ENCODE measurements at places on chromosomes 2 and 18.

DNA sequence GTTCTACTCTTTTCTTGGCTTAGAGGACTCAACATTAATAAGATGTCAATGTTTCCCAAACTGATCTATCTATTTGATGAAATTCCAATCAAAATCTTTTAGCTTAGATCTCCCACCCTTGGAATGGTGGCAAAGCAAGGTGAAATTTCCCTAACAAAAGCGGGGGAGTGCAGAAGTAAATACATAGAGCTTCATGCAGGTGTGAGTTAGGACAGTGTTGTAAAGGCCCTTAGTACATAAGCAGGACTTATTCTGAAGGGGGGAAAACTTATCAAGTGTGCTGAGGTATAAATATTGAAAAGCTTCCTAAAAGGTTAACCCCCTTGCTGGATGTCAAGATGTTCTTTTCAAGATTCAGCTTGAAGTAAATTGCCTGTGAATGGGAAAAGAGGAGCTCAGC lies 608.6 kb upstream of the CELF4 start:
- DNase-seq = no peak

DNA sequence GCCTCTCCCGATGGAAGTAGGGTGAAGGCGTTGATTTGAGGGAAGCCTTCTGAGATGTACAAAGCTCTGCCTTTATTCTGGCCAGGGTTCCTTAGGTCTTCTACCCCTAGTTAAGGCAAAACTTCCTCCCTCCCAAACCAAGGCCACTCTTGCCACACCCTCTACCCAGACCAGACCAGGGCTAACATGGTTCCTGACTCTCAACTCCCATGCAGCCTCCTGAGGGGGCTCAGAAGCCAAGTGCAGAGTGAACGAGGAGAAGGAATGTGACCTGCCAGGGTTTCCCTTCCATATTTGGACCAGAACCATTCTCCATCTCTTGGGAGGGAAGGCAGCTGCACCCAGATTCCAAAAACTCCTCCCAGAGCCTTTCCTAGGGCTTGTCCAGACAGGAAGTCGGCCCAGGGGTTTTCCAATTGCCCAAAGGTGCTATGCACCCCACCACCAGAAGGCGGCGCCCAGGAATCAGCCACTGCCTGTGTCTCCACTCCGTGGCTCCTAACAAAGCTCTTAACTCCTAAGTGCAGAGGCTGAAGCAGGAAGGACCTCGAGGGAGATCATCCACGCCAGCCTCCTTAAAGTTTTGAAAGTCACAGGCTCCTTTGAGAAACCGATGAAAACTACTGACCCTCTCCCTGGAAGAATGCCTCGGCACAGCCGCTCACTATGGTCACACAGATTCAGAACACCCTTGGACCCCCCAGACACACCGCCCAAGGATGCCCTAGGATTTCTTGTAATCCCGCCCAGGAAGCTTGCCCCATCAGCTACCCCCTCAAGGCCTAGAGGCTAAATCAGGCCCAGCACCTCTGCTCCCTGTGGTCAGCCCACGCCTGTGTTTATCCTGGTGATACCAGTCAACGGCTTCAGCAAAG lies 157.8 kb downstream of the SMAD2 start:
- peak; percentile 57 for DNase-seq

- DNase-seq = no peak
Measured at GRCh38 chr2:146981921-146982320, 862.9 kb upstream of the ACVR2A start.

DNA sequence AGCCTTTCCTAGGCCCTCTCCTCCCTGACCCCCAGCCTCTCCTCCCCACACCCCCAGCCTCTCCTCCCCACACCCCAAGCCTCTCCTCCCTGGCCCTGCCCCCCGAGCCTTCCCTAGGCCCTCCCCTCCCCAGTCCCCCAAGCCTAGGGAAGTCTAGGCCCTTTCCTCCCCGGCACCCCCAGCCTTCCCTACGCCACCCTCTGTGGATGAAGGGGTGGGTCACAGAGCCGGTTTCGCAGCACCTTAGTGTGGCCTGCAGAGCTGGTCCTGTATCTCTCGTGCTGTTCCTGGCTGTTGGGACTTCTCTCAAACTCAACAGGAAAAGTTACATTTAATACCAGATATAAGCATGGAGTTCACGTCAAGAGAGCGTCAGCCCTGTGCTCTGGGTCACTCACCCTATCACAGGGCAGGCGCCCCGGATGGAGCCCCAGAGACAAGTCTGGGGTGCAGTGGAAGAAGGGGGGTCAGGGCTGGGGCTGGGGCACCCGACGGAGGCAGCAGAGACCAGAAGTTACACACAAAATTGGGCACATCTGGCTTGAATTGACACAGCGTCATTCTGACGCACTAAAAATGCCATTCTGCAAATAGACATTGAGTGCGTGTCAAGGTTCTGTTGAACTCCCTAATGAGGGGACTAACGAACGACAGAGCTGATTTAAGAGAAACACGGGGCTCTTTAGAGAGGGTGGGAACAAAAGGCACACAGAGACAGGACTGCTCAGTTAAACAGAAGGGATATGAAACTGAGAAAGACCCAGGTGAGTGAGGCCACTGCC lies 24.0 kb downstream of the KCNIP3 start:
- no peak for DNase-seq

DNA sequence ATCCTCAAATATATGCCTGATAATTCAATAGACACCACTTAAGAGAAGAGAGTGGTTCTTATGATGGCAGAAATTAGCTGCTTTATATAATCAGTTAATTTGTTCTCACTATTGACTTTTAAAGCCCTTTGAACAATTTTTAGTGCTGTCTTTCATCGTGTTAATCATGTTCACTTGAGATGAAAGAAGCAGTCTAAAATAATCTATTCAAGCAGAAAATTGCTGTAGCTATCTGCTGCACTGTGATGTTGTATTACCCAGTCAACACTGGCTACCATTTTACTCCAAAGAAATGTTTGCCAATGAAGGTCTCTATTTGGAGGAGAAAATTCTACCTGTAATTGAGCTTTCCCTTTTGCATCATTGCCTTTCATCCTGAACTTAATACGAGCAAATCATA lies 459.8 kb upstream of the FSIP2 start:
- DNase-seq = no peak

- DNase-seq = no peak
Measured at GRCh38 chr2:96156926-96157648, 11.8 kb upstream of the DUSP2 start.

DNA sequence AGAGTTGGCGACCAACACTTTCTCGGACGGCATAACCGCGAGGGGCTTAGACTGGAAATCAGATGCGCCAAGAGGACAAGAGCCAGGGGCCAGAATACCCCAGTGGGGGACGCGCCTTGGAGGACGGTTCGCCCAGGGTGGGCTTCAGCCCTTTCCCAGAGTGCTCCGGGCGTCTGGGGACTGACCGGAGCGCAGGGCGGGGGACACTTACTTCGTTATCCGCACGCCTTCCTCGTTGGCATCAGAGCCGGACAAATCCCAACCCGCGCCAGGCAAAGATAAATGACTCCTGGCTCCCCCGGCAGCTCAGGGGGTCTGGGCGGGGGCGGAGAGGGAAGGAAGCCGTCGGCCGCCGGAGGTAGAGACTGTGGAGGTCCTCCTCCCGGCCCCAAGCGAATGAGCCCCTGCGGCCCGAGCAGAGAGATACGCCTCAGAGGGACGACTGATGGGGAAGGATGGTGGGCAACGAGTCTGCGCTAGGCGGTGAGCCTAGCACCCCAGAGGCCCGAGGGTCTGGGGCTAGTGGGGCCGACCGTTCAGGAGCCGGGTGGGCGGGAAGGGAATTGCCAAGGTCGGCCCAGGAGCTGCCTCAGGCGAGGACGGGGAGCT lies 4.7 kb upstream of the SATB2 start:
- DNase-seq = peak; percentile 21

DNA sequence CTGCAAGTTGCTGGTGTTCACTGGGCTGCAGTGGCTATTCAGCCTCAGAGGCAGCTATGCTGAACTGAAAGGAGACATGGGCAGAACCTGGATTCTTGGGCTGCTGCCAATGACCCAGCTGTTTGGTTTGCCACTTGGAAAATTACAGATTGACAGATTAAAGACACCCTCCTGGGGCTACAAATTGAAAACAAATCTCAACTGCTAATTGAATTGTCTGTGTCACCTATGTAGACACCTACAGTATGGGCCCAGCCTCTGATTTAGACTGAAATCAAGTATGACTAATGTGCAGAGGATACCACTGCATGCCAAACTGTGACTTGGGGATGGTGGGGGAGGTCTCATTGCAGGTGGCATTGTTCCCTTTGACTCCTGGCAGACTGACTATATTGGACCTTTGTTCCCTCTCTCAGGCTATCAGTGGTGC lies 42.8 kb downstream of the ITSN2 start:
- DNase-seq = no peak

GRCh38 chr2:185201063-185201462 lies 537.5 kb upstream of the FSIP2 start:
- no peak for DNase-seq

DNA sequence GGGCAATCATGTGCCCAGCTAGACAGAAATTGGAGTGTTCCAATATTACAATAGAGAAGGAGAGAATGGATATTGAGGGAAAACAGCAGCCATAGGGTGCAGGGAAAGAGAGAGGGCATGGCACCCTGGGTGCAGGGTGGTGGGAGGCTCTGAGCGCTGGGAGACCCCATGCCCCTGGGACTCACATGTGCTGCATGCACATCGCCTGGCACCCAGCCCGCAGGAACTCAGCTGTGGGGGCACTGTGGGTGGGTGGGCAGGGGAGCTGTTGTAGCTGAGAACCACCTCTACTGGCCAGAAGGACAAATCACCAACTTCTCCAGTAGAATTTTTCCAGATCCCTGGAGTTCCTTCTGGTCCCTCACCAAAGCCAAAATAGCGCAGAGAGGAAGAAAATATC lies 7.2 kb upstream of the NEURL3 start:
- DNase-seq = no peak

DNA sequence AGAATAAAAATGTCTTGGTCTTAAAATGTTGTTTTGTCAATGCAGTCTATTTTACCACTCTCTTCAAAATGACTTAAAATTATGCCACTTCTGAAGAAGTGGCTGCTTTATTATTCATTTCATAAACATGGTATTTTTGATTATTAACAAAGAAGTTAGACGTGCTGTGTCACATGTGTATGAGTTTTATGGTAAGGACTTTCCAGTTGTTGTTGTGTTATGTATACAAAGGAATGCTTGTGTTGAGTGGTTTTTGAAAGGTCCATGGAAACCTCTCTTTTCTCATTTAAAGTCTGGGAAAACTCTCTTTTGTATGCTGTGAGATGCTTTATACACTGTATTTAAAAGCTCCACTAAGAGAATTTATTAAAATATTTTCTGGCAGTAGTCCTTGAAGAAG lies 116.2 kb downstream of the MTCL1 start:
- DNase-seq = no peak

GRCh38 chr2:232501331-232501771 lies 13.7 kb upstream of the ECEL1 start:
- no peak for DNase-seq

- no peak for DNase-seq
Measured at GRCh38 chr2:45895241-45895861, 243.9 kb downstream of the PRKCE start.

DNA sequence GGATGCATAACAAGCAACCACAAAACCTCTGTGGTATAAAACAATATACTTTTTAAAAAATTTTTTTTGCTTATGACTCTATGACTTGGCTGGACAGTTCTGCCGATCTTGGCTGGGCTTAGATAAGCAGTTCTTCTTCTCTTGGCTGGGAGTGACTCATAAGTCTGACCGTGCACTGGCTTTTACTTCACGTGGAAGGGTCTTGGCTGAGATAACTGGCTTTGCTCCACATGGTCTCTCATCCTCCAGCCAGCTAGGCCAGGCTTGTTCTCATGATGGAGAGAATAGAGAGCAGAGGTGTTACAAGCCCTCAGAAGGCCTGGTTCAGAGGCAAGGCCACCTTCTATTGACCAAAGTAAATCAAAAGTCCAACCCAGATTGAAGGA lies 178.9 kb upstream of the SERPINE2 start:
- no peak for DNase-seq

DNA sequence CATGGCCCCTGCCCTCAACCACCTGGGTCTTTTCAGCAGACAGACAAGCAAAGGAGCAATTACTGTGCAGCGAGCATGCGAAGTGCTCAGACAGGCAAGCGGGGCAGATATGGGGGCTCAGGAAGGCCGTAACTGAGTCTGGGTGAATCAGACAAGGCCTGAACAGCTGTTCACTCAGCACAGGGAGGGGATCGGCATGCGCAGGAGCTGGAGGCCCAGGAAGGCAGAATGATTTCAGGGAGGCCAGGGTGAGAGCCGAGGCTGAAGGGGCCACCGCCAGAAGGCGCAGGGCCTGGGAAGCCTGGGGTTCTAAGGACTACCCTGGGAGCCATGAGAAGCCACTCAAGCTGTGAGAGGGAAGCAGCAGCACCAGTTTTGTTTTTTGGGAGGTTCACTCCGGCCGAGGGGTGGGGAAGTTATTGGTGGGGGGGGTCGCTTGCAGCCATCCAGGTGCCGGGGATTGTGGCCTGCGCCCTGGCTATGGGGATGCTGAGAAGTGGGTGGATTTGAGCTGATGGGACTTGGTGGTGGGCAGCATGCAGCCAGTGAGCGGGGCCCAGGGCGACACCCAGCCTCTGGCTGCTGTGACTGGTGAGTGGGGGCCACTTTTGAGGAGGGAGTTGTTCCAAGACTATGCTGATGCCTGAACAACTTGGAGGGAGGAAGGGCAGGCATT lies 132.2 kb downstream of the TSN start:
- DNase-seq = no peak

All from GM13977 (cell line).